ENCODE measurements at places on chromosomes 6 and 20. TPM values are rescaled to one million over a fixed set of nuclear protein-coding genes. Genes with fewer than 3 reads are reported as not detected.

Gene LRRC73
- 0.34 TPM for total RNA-seq

Gene TULP4
- total RNA-seq: 96.4 TPM

Gene CST7
- not detected for total RNA-seq

Gene VSX1
- not detected for total RNA-seq

Gene MOG
- total RNA-seq: not detected

Gene PXMP4
- 5.7 TPM for total RNA-seq

Gene GSTA2
- total RNA-seq: not detected

Gene SMPDL3A
- total RNA-seq: 40.0 TPM

Gene ADGB
- total RNA-seq: not detected

Gene ARMH2
- not detected for total RNA-seq

Gene SOX12
- total RNA-seq: 6.7 TPM

Gene FAM83C
- total RNA-seq: not detected

Measured in melanocyte of skin (primary cell).